ENCODE measurements at places on chromosomes 5 and 9.
A peak's percentile ranks its signal among the peaks of the same experiment; 100 is the strongest.

- DNase-seq, result no peak
Measured at GRCh38 chr9:13734601-13735000, 455.1 kb upstream of the MPDZ start.

GRCh38 chr5:59768152-59769040 lies 125.1 kb downstream of the PDE4D start:
- DNase-seq, result peak; percentile 23

- DNase-seq, result no peak
Measured at GRCh38 chr5:26432386-26432785, 606.0 kb downstream of the CDH9 start.

GRCh38 chr9:107749787-107750444 lies 260.3 kb upstream of the KLF4 start:
- no peak for DNase-seq

DNA sequence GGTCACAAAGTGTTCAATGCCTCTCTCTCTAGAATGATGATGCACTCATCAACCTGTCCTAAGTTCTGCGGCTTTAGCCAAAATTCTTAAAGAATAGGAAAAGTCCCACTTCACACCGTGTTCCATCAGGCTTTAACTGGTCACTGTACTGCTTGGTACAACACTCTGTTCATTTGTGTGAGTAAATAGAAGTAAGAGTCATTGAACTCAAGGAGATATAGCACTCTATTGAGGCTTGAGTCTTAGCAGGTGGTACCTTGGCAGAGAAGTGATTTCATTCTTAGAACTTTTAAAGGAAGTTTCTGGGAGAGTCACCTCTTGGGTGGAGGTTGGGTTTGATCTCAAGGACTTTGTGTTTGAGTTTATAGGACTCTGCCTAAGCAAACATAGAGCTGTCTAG lies 92.6 kb downstream of the TENT4A start:
- DNase-seq, result no peak

GRCh38 chr9:20022410-20022809 lies 233.6 kb upstream of the SLC24A2 start:
- DNase-seq, result no peak
